ENCODE measurements at places on chromosomes 1 and 21.

DNA sequence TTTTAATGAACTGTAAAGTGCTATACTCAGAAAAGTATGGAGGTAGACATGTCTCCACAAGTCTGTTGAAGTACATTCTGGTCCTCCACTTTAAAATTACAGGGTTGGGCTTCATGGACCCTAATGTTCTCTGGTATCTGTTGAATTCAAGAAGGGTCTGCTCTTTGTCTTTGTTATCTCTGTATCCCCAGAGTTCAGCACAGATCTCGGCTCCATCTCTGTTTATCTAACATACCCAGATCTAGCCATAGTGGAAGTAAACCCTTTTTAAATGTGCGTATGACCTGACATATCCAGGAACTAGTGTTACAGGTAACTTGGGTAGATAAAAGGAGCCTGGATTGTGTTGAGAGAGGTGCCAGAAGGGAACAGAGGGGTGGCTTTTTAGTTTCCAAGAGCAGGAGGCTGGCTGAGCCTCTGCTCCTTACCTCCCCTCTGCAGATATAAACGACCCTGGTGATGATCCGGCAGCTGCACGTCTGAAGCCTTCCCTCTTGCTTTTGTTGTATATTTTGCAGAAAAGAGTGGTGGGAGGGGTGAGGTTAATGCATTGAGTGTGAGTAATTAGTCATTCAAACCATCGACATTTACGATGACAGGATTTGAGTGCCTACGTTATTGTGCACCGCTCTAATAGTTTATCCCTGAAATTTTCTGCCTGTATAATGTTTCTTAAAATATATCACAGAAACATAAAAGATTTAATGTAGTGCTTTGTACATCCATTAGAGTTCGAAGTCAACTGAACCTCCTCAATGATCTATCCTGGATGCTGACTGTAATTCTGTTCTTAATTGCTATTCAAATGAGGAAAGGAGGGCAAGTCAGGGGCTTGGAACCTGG, 30.8 kb downstream of the ELAVL4 start:
- no peak for DNase-seq

GRCh38 chr1:227889047-227889862, 58.5 kb downstream of the WNT9A start:
- no peak for DNase-seq

GRCh38 chr1:31327381-31327780, 30.5 kb downstream of the ZCCHC17 start:
- no peak for DNase-seq

DNA sequence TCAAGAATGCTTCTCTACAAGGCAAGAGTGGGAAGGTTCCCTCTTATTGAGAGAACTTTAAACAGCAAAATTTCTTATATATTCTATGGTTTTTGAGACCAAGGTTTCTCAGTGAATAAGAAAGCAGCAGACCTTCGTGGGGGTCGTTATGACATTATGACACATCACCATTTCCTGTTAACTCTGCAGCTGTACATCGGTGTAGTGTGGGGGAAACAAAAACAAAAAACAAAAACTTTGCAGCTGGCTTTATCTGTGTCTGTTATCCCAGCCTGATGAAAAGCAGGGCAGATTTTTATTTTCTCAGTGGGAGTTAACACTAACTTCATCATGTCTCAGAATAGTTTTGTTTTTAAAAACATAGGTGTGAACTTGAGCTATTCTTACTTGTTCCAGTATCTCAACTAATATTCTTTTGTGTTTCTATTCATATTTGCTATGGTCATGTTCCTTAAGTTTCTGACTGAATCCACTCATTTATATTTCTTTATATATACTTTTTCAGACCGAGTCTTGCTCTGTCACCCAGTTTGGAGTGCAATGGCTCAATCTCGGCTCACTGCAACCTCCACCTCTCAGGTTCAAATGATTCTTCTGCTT, 2.1 kb downstream of the SDE2 start:
- no peak for DNase-seq

DNA sequence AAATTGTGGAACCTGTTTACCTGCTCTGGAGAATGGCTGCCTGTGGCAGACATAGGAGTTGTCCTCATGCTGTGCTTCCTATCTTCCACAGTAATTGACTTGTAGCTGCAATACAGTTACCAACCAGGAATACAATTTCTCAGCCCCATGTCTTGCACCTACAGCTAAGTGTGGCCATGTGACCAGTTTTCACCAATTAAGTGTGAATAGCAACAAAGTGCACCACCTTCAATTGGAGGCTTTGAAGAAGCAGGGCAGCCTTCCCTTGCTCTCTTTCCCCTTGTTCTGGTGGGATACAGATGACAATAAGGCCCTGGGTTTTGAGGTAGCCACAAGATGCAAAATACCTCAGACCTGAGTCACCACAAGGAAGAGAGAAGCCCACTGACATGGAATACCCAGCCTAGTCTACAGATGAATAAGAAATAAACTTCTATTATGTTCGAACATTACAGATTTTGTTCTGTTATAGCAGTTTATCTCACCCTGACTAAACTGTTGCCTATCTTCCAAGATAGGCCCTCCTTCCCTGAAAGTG, 70.2 kb upstream of the S1PR1 start:
- DNase-seq = no peak

GRCh38 chr1:165114022-165114888, 242.3 kb downstream of the LMX1A start:
- DNase-seq = peak; percentile 27

DNA sequence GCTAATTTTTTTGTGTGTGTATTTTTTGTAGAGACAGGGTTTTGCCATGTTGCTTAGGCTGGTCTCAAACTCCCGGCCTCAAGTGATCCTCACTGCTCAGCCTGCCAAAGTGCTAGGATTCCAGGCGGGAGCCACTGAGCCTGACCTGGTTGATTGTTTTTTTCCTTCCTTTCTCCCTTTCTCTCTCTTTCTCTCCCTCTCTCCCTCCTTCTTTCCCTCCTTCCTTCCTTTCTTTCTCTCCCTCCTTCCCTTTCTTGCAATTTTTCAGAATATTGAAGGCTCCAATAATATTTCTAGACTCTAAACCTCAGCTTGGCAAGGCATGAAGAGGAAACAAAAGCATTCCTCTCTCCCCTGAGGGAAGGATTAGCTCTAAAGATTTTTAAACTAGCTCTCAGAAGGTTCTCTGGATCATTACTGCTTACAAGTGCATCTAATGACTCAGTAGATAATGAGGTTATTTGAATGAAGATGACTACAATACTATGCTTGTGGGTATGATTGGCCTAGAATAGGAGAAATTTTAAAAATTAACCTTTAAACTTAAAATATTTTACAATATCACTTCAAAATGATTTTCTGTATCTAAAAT, 68.5 kb upstream of the GADD45A start:
- no peak for DNase-seq

- DNase-seq = no peak
Measured at GRCh38 chr1:26858160-26858559, 4.8 kb upstream of the SFN start.

DNA sequence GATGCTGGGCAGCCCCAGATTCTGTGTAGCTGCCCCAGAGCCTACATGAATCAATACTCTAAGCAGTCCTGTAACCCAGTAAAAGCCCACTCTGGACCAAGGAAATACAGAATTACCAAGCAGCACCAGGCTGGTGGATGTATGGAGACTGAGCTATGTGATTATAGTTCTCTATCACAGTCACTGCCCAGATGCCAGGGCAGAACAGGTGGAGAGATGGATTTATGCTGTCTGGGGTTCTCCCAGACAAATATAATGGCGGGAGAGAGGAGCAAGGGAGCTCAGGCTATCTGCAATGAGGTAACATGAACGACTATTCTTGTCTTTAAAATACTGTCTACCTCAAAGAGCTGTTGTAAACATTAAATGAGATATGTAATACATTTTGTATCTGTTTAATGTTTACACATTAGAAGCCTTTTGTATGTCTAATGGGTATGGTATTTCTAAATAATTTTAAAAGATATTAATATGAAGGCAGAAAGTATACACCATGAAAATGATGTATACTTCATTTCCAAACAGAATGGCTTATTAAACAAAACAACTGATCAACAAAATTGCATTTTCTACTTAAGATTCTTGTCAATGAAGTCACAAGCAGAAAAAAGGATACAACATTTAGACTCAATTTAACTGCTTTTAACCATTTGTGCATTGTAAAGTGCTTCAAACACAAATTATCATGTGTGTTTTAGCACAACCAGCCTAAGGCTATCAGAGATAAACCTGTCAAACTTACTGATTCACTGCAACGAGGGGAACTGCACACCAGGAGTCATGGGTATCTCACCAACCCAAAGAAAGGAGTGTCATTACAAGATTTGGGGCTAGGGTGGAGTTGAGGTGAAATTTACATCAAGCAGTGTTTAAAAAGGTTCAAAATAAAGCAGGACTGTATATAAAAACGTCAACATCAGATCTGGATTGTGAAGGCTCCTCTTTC, 3.0 kb downstream of the SDE2 start:
- DNase-seq = no peak

- no peak for DNase-seq
Measured at GRCh38 chr1:176338877-176339276, 124.1 kb upstream of the PAPPA2 start.

DNA sequence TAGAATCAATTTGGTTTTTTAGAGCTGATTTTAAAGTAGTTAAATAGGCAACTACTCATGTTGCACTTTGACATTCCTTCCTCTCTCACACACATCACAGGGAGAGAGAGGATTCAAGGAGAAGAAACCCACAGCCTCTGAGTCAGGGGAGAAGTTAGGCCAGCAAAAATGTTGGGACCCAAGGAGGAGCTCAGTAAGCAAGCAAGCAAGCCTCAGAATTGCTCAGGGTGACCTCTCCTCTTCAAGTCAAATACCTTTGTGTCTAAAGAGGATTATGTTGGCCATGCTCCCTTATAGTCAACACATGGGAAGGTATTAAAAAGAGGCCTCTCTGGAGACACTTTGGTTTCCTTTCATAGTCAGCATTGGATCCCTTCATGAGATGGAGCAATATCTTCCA, 80.5 kb upstream of the WARS2 start:
- DNase-seq = no peak

DNA sequence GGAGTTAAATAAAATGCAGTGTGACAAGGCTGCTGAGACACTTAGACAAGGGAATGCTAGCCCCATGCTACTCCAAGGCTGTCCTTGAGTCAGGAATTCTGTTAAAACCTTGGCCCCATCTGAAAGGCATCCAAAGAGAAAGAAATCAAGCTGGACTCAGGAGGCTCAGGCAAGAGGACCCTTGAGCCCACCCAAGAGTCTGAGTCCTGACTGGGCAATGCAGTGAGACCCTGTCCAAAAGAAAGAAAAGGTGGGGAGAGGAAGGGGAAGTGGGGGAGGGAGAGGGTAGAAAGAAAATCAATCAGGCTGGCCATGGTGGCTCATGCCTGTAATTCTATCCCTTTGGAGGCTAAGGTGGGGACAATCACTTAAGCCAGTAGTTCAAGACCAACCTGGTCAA, 26.7 kb downstream of the CLSTN1 start:
- DNase-seq = no peak

DNA sequence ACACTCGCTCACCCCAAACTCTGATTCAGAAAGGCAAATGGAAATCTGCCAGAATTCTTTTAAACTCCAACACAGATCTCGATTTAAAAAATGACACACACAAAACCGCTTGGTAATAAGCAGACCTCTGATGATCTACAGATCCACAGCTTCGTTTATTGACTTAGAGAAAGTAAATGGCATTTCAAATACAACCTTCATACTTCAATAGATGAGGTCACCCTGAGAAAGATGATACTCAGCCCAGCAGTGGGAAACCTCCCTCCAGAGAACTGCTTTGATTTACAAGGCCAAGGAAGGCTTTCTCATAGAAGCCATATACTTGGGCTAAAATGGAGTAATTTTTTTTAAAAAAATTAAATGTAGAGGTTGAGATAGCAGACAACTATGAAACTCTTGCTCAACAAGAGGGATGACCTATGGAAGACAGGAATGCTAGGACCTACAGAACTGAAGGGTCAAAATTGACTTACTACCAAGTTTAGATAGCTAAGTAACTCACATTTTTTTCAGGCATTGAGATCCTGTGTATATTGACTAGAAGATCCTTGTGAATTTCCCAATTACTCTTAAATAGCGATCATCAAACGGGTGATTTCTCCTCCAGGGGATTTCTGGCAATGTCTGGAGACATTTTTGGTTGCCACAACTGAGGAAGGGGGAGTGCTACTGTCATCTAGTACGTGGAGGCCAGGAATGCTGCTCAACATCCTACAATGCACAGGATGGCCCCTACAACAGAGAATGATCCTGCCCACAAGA, 143.9 kb downstream of the CLIC6 start:
- no peak for DNase-seq

- DNase-seq = no peak
Measured at GRCh38 chr1:36008546-36009197, 75.2 kb upstream of the TEKT2 start.

DNA sequence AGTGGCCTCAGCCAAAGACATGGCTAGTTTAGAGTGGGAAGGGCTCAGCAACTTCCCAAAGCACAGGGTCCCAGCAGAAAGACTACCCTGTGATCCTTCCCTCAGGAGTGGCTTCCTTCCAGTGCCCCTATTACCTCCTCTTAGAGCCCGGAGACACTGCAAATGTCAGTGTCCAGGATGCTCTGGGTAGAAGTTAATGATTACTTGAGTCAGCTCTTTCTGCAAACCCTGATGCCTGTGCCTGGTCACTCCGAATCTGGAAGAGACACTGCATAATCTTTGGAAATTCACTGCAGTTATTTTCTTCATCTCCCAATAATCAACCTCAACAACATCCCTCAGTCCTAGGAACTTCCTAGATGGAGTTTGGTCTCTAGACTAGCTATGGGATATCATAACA, 27.2 kb upstream of the MGST3 start:
- no peak for DNase-seq

DNA sequence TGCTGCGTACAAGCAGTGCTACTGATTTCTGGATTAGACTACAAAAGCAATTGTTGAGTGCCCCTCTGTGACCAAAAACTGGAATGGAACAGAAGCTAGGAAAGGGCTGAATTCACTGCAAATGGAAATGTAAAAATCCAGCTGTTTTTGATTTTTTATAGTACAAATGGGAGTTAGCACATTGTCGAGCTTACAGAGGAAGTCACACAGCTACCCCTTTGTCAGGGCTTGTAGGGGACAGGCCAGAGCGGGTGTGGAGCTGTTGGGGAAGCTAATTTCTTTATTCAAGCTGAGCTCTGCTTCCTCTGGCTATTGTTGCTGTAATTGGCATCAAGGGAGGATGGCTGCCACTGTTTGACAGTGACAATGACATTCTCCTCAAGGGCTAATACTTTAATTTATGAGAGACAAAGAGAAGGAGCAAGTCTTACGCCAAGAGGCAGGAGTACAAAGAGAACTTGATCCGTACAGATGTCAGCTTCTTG, 96.1 kb downstream of the SLC35F3 start:
- DNase-seq = no peak

DNA sequence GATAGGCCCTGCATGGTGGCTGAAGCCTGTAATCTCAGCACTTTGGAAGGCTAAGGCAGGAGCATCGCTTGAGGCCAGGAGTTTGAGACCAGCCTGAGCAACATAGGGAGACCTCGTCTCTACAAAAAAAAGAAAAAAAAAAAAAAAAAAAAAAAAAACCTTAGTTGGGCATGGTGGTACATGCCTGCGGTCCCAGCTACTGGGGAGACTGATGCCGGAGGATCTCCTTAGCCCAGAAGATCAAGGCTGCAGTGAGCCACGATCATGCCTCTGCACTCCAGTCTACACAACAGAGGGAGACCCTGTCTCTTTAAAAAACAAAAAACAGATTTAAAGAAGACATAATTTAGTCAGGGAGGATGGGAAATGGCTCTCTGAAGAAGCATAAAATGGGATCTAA, 3.8 kb downstream of the LIN9 start:
- DNase-seq = no peak

GRCh38 chr1:161096015-161096414, 2.1 kb upstream of the KLHDC9 start:
- DNase-seq = no peak

- no peak for DNase-seq
Measured at GRCh38 chr1:171455967-171456366, 29.4 kb upstream of the PRRC2C start.

- no peak for DNase-seq
Measured at GRCh38 chr1:25095635-25096200, 136.6 kb downstream of the SYF2 start.
